ENCODE measurements at places on chromosomes 13 and 19.

- DNase-seq: no peak
Observed at GRCh38 chr19:50498219-50499056, 12.6 kb downstream of the JOSD2 start.

DNA sequence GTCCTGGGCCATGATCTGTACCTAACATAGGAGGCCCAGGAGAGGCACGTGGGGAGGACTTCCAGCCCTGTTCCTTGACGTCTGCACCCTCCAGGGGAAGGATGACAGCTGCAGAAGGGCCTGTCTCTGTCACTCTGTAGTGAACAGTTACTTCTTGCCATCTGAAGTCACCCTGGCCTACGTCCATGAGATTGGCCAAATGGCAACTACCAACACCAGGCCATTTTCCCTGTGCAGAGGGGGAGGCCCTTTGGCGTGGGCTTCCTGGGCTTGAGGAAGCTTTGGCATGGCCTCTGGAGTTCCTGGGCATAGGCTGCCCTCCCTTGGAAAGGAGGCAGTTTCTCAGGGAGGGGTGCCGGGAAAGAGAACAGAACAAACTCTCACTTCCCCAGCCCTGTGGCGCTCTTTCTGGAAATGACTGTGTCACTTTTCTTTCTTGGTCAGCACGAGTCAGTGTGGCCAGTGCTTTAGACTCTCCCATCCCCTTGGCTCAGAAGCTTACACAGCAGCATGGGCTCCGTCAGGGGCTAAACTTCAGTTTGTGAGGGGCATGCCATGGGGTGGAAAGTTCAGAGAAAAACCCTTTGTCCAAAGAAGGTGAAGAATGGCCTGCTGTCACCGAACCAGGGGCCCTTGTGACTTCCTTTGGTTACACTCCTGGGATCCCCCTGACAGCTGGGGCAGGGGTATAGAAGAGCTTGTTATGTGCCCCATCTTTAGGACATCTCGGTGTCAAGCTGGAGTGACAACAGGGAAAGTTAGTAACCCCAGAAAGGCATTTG, 5.3 kb downstream of the CARM1 start:
- DNase-seq: no peak

DNA sequence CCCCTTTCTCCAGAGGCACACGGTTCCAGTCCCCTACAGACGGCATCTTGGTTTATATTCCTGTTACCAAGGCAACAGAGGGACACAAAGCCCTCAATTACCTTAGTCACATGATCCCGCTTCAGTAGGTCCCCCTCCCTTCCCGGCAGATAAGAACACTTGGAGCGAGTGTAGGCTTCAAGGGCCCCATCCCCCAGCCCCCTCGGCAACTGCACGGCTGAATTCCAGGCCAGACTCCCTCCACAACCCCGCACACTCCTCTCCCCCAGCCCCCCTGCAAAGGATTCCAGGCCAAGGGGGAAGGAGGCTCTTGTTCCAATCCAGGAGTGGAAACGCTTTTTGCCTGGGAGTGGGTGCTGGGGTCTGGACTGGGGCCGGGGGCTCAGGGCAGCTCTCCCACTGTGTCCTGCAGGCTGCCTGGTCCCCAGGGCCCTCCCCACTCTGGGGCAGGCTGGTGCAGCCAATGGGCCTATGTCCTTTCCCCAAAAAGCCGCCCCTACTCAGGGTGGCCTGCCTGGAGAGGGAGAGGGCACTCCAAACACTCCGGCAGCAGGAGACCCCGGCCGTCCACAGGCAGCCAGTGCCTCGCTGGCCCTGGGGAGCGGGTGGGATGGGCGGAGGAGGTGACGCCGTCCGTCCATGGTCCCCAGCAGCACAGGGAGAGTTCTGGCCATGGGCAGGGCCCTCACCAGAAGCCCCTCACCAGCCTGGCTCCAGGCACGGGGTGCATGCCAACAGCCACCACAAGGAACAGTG, 62.6 kb downstream of the MLLT1 start:
- DNase-seq: no peak

DNA sequence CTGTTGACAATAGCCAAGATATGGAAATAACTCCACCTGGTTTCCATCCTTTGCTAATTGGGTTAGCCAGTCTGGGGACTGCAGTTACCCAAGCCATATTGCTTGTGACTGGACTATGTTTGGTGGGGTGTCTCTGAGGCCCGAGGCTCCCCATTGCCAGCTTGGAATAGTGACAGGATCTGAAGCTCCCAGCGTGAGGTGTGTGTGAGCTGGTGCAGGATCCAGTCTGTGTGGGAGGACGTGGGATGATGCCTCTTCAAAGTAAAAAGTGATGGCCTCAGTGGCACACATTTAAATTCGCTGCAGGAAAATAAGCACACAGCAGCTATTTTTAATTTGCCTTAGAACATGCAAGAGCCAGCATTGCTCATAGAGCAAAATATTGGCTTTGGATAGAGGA, 75.0 kb downstream of the TEX26 start:
- DNase-seq: no peak

DNA sequence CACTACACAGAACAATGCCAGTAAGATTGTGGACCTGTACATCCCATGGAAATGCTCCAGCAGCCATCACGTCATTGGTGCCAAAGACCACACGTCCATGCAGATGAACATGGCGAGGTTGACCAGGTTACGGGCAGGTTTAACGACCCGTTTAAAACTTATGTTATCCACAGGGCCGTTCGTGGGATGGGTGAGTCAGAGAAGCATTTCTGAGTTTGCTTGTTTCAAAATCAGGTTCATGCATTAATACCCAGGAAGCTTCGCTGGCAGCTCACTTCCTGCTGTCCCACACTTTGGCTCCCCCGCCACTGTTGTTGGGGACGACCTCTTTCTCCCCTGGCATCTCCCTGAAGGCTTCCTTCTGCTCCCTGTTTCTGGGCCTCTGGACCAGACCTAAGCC, 194.1 kb downstream of the USP12 start:
- DNase-seq: no peak

GRCh38 chr19:15524781-15525180, 16.5 kb downstream of the CYP4F22 start:
- no peak for DNase-seq

GRCh38 chr19:41307954-41308449, 2.0 kb upstream of the CCDC97 start:
- no peak for DNase-seq
